Activated CD4-positive, alpha-beta T cell treated with anti-CD3 and anti-CD28 coated beads, Interleukin-2, Interleukin-6, amounts not matched to agents 100 ng/mL and 50 ng/mL, durations not matched to agents 16 hours and 8 hours (primary cell): ENCODE measurements at places on chromosomes 2 and 18.

DNA sequence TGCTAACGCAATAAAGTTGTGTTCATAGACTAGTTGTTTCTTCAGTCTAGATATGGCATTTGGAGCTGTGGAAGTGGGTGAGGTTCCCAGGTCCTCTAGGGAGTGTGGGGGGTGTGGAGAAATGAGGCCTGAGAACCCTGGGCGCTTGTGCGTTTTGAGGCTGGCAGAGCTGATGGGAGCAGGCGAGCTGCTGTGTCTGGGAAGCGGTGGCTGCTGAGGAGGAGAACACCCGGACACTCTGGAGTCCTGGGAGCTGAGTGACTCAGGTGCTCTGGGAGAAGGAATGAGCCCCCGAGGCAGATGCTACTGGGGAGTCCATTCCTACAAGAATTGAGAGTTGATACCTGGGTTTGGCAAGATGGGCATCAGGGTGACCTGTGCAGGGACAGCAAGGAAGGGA, 67.5 kb downstream of the LPIN1 start:
- no peak for DNase-seq

- no peak for DNase-seq
Measured at GRCh38 chr2:215736653-215737290, 276.6 kb downstream of the MREG start.

DNA sequence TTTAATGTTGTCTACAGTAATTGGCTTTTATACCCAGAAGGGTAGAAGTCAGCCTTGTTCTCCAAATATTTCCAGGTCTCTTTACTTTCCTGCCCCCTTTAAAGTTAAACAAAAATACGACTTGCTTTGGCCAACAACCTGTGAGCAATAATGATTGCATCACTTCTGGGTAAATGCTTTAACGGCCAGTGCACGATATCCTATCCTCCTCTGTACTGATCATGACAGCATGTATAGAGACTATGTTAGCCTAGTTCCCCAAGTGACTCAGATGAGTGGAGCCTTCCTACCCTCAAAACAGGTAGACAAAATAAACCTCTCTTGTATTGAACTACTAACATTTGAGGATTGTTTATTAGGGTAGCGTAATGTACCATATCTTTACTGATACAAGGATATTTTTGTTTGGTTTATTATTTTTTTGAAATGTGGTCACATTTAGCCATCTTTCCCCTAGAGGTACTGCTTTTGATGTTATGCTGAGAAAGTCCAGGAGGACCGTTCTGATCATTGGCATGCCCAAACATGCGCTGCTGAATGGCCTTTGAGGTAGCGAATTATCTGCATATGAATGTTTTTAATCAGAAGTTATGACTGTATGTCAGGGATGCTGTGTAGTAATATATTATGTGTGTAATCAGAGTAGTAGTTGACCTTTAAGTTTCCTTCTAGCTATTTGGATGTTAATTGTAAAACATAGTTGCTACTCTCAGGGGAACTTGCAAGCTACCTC, 262.6 kb upstream of the DCC start:
- no peak for DNase-seq

DNA sequence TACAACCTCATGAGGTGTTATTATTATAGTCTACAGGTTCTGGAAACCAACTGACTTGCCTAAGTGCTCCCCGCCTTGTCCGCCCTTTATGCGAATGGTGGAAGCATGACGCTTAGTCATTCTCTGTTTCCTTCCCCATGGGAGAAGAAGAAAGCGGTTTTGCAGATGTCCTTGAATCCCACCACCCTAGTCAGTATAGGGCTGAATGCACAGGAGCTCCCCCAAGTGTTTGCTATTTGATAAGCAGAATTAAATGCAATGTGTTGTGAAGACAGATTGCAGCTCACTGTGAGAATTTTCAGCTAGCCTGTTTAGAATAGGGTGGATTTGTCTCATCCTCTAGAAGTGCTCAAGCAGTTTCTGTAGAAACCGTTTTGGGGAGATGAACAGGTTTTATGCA, 652.0 kb downstream of the DCC start:
- DNase-seq = no peak

GRCh38 chr18:48778344-48779011, 172.3 kb downstream of the SMAD7 start:
- no peak for DNase-seq

GRCh38 chr2:99821572-99821971, 320.8 kb downstream of the AFF3 start:
- DNase-seq = no peak

GRCh38 chr2:197174539-197175094, 136.0 kb downstream of the ANKRD44 start:
- no peak for DNase-seq

GRCh38 chr2:191777351-191777750, 69.5 kb downstream of the CAVIN2 start:
- DNase-seq = no peak

GRCh38 chr18:22238036-22238435, 68.6 kb downstream of the GATA6 start:
- no peak for DNase-seq

DNA sequence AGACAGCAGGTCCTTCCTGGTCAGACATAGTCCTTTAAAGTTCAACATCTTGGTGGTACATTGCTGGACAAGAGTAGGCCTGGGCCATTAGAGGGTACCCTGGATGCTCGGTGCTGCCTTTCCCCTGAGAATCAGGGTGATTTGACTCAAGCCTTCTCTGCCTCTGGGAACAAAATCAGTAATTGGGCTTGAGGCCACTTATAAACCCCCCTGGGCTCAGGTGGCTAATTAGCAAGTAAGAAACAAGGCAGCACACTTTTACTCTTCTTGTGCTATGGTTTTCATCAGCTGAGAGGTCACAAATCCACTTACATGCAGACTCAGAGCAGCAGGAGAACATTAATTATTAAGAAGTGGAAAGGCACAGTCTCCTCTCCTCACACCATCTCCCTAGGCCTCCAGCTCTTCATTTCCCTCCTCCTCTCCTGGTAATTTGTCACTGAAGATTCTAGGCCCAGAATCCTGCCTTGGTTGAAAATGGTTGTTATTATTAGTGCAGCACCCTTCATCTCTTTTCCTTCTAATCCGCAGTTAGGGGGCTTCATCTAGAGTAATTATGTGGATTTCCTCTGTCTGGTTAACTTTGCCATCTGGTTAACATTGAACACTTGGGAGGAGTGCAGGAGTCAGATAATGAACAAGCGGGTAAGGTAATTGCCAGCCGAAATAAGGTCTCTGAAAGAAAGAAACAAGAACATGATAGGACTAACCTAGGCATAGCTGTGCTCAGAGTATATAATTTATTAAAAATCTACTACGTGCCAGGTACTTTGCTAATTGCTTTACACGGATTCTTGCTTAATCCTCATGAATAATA, 29.7 kb upstream of the CASP10 start:
- DNase-seq = no peak

GRCh38 chr2:141348481-141348880, 782.3 kb downstream of the LRP1B start:
- no peak for DNase-seq

DNA sequence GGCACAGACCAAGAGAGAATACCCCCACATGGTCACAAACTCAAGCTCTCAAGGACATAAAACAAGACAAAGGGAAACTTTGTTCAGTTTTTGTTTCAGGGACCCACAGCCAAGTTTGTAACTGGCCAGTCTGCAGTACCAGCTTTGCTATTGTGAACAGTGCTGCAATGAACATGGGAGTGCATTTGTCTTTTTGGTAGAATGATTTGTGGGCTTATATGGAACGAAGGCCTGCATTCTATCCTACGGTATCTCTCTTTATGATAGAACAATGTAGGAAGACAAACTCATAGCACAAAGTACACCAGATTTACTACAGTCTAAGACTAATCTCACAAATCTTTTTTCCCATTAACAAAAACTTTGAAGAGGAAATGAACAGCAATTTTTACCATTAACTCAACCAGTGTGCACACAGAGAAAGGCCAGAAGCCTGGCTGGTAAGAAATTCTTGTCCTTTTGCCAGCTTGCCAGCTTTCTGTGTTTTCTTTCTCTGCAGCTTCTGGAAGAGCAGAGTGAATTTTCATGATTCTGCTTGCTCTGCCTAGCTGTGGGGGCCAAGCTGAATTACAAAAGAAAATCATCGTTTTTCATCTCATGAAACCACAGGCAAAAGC, 37.1 kb upstream of the FEZ2 start:
- DNase-seq = no peak

DNA sequence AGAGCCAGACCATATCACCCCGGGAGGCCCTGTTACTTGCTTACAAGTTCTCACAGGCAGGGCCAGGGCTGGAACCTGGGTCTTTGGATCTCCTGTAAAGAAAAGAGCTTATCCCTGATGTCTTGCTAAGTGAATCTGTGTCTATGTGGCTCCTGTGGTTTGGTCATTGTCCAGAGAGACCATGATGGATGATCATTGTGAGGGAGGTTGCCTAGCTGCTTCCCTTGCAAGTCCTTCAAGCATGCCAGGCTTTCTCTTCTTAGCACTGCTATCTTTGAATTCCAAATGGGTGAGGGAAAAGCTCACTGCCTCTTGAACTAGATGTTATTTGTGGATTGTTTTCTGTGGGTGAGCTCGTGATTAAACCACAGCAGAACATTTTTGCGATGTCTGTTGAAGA, 151.6 kb downstream of the FSHR start:
- no peak for DNase-seq

DNA sequence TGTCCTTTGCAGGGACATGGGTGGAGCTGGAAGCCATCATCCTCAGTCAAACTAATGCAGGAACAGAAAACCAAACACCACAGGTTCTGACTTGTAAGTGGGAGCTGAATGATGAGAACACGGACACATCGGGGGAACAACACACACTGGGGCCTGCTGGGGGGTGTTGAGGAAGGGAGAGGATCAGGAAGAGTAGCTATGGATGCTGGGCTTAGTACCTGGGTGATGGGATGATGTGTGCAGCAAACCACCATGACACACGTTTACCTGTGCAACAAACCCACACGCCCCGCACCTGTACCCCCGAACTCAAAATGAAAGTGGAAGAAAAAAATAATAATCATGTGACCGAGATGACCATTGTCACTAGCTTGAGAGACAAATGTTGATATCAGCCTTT, 114.7 kb downstream of the NDUFA10 start:
- DNase-seq = no peak

DNA sequence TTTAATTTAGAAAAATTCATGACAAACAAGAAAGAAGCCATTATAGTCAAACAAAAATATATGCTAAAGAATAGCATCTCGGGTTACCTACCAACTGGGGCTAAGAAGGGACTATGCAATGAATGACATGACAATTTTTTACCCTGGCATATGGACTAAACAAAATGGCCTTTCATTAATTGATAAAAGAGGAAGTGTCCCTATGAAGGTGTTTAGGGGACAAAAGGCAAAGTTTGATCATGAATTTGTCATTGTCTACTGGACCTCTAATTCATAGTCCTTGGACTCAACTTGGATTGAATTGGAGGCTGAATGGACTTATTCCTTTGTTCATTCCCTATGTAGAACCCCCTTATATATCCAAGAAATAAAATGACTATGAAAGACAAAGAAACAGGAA, 12.7 kb downstream of the MAIP1 start:
- no peak for DNase-seq

GRCh38 chr2:129422028-129422427, 557.4 kb upstream of the RAB6C start:
- no peak for DNase-seq

GRCh38 chr2:20575414-20575813, 75.5 kb downstream of the HS1BP3 start:
- no peak for DNase-seq

- DNase-seq = peak; percentile 1
Measured at GRCh38 chr18:48409591-48410094, 460 bp upstream of the ZBTB7C start.

GRCh38 chr18:36808681-36809080, 20.1 kb downstream of the TPGS2 start:
- no peak for DNase-seq

GRCh38 chr2:30888852-30889409, 81.7 kb upstream of the CAPN13 start:
- DNase-seq = no peak

GRCh38 chr2:206241736-206242135, 32.7 kb upstream of the ZDBF2 start:
- DNase-seq = no peak

DNA sequence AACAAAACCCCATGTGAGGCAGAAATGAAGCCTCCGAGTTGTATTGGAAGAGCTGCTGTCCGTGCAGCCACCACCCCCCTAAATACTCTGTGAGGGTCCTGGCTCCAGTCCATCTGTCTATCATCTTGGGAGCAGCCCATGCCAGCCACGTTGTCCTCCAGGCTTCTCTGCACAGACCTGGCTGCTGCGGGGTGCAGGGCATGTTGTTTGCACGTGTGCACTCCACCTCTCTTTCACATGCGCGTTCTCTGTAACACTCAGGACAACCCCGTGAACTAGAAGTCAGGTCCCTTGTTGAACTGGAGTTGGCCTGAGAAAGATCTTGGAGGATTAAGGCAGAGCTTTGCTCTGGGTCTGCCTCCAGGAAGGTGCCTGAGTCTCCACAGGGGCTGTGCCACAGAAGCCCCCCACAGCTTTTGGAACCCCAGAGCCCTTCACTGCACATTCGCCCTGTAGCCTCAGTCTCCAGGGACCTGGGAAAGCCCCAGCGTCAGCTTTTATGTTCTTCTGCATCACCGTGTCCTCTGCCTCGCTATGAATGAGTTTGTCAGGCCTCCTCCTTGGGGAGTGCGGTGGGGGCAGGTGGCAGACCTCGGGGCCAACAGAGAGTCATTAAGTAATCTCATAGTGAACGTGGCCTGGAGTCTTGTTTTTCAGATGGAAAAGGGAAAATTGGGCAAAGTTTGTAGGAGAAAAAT, 16.6 kb downstream of the RTP5 start:
- DNase-seq = no peak

DNA sequence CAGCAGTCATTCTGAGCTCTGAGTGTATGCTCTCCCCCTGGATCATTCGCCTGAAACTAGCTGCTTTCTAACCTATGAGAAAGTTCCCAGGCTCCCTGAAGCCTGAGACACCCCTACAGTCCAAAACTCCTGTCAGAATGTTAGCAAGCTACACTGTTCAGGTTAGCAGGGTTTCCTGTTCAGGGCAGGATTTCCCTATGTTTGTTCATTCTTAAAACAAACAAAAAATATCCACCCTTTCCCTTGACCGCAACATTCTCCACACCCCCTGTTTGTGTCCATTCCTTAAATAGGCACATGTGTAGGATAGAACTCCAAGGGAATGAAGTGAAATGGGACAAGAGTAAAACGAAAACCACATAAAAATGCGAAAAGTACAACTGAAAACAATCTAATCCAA, 83.1 kb downstream of the KLF7 start:
- DNase-seq = no peak

GRCh38 chr18:62729487-62730386, 14.4 kb downstream of the PHLPP1 start:
- no peak for DNase-seq

- DNase-seq = no peak
Measured at GRCh38 chr18:48193521-48194492, 215.4 kb downstream of the ZBTB7C start.
